ENCODE measurements at places on chromosomes 3 and 15.
A peak's percentile ranks its signal among the peaks of the same experiment; 100 is the strongest.

DNA sequence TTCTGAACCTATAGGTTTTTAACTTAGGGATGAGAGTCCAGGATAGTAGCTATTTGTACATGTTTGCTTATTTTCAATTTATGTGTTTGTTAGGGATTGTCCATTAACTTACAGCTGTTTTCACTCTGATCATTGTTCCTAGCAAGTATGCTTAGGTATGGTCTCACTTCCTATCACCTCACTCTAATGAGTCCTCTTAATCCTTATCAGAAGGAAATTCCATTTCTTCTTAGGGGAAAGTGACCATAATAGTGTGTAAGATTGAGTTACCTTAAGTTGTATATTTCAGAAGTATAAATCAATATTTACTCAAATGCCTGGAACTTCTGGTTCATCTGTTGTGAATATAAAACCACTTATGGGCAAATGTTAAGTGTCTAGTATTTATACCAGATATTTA is 53.0 kb downstream of the PIAS1 start:
- no peak for DNase-seq

GRCh38 chr15:89393056-89393455 is 58.4 kb upstream of the POLG start:
- no peak for DNase-seq

GRCh38 chr3:172704001-172704400 is 6.9 kb downstream of the NCEH1 start:
- DNase-seq, result no peak

DNA sequence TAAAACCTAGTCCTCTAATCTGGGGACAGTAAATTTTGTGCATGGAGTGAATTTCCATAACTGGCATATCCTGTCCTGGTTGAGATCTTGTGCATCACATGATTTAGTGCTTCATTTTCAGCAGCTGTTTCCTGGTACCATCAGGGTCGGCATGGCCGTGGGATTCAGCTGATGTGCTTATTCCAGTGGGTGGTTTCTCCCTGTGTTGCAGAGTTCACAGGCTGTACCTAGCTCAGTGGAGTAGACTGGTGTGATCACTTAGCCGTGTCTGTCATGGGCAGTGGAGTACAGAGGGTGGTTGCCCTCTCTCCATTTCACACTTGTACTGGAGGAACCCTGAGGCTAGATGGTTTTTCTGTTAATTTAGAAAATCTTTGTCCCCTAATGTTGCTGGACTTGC is 228.5 kb downstream of the PTPRG start:
- DNase-seq, result no peak

DNA sequence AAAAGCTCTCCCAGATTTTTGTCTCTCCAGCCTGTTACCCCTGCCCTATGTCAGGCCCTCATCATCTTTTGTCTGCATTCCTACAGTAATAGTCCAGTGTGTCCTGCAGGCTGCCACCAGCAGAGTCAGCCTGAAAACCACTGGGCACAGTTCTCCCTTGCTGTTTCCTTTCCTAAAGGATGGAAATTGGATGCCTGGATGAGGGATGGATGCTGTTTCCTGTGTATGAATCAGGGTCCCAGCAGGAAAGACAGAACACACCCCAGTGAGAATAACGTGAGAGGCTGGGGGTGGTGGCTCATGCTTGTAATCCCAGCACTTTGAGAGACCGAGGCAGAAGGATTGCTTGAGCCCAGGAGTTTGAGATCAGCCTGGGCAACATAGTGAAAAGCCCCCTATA is 3.3 kb upstream of the SNX33 start:
- no peak for DNase-seq

GRCh38 chr3:156762631-156763185 is 63.4 kb upstream of the LEKR1 start:
- DNase-seq, result peak; percentile 62

DNA sequence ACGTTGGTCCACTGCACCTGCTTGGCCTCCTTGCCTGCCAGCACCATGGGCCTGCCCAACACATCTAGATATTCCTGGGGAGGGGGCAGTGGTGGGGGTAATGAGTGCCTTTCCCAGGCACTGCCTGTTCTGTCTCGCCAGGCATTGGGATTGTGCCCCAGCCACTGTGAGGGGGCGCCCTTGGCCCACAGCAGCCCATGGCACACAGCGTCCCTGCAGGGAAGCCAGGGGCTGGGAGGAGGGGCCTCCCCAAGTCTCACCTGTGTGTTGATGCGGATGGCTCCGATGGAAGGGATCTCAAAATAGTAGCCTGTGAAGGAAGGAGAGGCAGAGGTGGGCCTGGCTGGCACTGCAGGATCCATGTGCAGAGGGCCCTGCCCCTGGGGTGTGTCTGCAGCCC is 18.7 kb upstream of the TMEM115 start:
- no peak for DNase-seq

DNA sequence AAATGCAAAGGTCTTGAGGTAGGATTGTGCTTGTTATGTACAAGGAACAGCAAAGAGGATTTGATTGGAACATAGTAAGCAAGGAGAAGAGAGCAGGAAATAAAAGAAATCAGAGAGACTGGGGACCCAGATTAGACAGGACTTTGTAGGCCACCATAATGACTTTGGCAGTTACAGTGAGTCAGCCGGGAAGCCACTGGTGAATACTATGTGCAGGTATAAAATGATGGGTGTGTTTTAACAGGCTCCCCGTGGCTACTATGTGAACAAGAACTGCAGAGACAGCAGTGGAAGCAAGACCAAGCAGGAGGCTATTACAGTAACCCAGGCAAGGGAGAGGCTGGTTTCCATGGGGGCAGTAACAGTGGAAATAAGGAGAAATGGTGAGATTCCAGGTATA is 55.2 kb downstream of the NPTN start:
- no peak for DNase-seq

- no peak for DNase-seq
These were observed 259.5 kb upstream of the LYSMD4 start for GRCh38 chr15:99992611-99993231.

- no peak for DNase-seq
These were observed 779.4 kb downstream of the TUSC7 start for GRCh38 chr3:117488983-117489382.

GRCh38 chr15:50906954-50907600 is 1.4 kb upstream of the AP4E1 start:
- no peak for DNase-seq

GRCh38 chr3:47004369-47005211 is 25.1 kb downstream of the NBEAL2 start:
- DNase-seq, result no peak
